ENCODE measurements at places on chromosomes 2 and 18. TPM values are rescaled to one million over a fixed set of nuclear protein-coding genes. Genes with fewer than 3 reads are reported as not detected.

The CTAGE1 gene
- total RNA-seq = not detected

The TMEM37 gene
- not detected for total RNA-seq

The KLHL30 gene
- not detected for total RNA-seq

The COX7A2L gene
- 107 TPM for total RNA-seq

Data from foreskin keratinocyte (primary cell).